ENCODE measurements at places on chromosomes 5 and 9. TPM values are rescaled to one million over a fixed set of nuclear protein-coding genes. Genes with fewer than 3 reads are reported as not detected.

The DUSP1 gene
- total RNA-seq: 84.5 TPM

The PCDHB8 gene
- total RNA-seq: 0.38 TPM

The SH3RF2 gene
- total RNA-seq: not detected

The FOXD4L4 gene
- 0.13 TPM for total RNA-seq

The CATSPER3 gene
- 0.13 TPM for total RNA-seq
